ENCODE measurements at places on chromosomes 11 and 22.

- no peak for ATAC-seq
Observed at GRCh38 chr11:125398994-125399640, 96.9 kb downstream of the FEZ1 start.

GRCh38 chr11:68008381-68009337 is 1.5 kb upstream of the ALDH3B1 start:
- ATAC-seq: no peak

DNA sequence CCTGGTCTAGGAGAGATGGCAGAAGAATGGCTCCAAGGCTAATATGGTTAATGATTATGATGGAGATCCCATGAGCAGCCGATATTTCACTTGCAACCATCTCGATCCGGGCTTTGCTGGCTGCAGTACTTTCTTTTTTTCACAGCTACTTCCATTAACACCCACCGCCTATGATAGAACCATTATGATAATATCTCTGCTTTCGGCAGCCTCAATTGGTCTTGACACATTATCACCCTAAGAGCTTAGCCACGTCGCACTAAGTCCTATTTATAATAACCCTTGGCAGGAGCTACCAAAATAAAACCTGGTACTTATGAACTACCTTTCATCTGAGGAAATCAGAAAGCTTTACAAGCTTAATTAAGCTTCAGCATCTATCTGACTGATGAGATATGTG is 7.6 kb upstream of the FJX1 start:
- no peak for ATAC-seq

DNA sequence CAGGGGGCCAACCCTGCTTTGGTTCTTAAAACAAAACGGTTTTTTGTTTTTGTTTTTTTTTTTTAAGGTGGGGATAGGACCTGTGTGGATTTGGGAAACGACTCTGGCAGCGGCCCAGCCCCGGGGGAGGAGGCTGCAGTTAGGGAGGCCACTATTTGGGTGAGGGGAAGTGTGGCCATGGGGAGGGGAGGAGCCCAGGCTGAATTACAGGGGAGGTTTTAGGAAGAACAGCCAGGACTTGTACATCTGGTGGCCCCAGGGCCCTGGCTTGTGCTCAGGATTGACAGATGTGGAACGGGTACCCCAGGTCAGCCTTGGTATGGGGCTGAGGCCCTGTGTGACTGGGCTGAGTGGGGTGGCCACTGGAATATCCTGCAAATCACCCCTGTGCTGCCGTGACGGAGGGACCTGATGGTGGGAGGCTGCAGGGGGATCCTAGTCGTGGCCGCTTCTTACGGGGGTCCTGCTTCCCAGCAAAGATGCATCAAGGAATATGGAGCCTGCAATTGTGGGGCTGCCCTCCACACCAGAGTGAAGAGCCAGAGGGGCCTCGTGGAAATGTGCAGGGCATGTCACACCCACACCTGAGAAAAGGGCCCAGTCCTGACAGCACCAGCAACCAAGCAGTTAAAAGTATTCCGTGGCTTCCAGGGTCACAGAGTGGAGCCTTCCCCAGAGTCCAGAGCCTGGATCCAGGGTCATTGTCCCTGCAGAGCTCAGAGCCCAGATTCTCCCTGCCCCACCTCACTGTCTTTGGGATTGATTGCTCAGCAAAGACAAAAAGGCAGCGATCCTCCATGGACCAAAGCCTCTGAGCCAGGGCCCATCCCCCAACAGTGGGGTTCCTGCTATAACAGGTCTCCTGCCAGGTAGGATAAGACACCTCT is 55.2 kb upstream of the WNT7B start:
- ATAC-seq: no peak

- peak; percentile 24 for ATAC-seq
Observed at GRCh38 chr11:134120921-134121526, 52.2 kb downstream of the JAM3 start.

DNA sequence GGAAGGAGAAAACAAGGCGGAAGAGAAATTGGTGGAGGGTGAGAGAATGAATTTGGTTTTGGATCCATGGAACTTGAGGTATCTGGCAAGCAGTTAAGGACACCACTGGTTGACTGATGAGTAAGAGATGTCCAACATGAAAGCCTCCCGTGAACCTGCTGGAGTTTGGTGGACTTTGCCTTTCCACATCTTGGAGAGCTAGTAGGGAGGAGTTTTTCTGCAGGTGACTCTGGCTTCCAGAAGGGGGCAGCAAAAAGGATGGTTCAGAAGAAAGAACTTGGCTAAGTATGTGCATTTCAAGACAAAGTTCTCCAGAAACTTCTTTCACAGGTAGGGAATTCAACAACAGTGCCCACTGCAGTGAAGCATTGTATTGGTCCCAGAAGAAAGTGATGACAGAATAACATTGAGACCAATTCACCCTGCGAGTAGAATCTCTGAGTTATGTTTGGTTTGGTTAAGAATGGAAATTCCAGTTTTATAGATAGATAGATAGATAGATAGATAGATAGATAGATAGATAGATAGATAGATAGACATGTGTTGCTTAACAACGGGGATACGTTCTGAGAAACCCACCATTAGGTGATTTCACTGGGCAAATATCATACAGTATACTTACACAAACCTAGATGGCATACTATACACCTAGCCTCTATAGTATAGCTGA is 28.5 kb downstream of the DCDC1 start:
- no peak for ATAC-seq

GRCh38 chr11:93361435-93361834 is 30.9 kb downstream of the DEUP1 start:
- ATAC-seq: no peak

GRCh38 chr11:134502153-134502550 is 90.1 kb upstream of the B3GAT1 start:
- ATAC-seq: no peak

DNA sequence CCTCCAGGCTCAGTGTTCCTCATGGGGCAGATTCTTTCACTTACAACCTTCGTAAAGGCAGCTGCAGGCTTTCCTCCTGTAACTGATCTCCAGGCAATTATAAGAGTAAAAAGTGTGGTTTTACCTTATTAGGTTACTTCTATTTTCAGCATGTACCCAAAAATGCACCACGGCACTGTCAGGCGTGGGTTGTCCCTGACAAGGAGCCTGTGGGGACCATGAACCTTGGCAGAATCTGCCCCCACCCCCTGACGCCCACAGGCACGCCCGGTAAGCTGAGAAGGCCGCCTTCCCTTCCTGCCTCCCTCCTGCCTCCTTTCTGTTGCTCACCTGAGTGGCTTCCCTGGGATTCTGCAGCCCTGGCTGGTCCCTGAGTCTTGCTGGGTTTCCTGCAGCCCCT is 1383.3 kb downstream of the TBC1D22A start:
- no peak for ATAC-seq

DNA sequence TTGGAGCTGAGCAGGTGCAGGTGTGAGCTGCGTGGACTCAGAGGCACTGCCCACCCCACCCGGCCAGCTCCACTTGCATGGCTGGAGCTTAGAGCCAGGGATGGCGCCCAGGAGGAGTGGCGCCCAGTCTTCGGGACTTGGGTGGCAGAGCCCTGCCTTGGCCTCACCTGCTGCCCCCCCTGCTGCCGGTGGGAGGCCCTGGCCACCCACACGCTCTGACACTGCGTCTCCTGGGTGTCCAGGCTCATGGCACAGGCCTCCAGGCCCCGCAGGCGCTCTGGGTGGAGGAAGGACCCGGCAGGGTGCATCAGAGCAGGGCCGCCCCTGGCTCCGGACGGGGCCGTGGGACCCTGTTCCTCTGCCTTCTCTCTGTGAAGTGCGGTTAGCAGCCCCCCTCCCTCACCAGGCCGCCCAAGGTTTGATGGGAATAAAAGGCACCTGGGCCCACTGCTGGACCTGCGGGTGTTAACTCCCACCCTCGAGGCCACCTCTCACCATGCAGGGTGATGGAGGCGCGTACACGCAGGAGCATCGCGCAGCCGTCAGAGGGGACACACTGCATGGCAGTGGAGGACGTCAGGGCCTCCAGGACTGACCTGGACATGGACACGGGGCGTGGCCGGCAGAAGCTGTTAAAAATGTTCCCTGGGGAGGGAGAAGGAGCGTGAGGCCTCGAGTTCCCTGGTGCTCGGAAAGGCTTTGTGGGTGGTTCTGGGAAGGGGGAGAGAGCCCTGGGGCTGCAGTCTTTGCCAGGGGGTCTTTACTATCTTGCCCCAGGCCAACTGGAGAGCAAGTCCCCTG is 11.8 kb downstream of the IL17REL start:
- ATAC-seq: no peak

DNA sequence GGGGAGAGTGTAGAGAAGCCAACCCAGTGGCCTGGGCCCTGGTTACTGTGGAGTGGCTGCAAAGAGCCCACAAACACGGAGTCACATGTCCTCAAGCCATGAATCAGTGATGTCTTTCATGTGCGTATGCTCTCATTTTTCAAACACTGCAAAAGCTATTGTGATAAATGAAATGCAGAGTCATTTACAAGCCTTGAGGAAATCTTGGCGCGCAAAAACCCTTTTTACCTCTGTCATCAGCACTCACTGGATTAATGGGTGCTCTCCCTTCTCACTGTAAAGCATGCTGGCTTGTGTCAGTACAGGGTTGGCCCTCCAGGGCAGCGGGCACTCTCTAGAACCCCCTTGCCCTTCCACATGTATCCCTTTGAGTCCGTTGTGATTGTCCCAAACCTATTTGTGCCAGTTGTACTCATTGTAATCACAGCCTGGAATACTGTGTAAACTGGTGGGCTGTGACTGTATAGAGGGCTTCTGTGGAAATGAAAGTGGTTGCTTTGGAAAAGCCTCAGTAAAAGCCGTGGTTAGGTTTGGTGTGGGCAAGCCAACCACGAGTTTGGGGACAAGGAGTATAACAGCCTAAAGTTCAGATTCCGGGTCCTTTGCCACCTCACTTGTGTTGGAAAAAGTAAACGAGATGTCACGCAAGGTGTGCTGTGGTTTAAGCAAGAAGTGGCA is 10.4 kb downstream of the GNAZ start:
- no peak for ATAC-seq

DNA sequence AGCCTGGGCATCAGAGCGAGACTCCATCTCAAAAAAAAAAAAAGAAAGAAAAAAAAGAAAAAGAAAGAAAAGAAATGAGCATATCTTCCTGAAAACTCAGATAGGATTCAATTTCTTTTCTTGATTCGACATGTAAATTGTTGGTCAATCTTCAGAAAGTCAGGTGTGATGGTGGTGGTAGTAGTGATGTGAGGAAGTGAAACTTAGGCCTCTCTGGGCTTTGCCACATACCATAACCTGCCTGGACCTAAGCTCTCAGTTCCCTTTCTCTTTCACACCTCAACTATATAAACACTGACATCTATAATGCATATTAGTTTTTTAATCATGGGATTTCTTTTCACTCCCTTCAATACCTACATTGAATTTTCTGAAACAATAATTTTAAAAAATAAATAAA is 98.0 kb upstream of the TBCEL start:
- ATAC-seq: no peak

- no peak for ATAC-seq
Observed at GRCh38 chr11:44906649-44907048, 44.0 kb downstream of the TP53I11 start.

DNA sequence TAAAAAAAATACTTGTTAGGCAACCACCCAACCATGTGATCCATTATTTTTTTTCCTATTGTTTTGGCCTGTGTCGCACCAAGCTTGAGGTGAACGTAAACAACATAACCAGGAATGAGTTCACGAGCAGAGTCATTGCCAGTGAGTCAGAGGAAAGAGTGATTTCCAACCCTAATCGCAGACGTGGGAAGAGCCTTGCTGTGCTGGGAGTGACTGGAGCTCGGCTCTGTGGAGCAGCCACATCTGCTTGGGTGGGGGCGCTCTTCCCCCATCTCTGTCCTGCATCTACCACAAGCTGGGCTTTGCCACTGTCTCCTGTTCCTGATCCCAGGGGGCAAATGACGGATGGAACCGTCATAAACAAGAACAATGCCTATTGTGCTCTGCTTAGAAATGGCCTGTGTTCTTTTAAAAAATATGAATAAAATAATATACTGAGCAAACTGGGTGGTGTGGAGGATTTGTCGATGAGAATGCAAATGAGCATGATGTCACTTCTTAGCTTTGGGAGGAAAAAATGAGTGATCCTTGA is 210.0 kb downstream of the KIRREL3 start:
- ATAC-seq: no peak

- ATAC-seq: no peak
Observed at GRCh38 chr11:504053-504993, 2.7 kb downstream of the RNH1 start.

DNA sequence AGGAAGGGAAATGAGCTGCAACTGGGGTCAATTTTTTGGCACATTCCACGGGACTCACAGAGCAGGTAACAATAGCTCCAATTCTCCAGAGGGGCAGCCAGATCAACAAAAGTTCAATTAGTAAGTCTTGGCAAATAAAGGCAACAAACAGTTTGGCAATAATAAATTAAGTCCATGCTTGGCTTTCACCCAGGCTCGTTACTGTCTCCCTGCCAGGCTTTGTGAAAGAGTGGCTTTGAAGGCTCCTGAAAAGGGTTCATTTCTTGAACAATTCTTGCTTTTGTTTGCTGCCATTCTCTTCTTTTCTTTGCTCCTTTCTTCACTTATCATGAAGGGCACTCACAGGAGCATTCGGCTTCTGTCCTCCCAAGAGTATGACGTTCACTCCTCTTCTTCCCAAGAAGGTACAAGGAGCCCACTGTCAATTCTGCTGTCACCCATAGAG is 123.3 kb downstream of the APIP start:
- ATAC-seq: no peak

GRCh38 chr11:111604392-111605009 is 2.3 kb downstream of the SIK2 start:
- no peak for ATAC-seq

- ATAC-seq: no peak
Observed at GRCh38 chr22:20181194-20181883, 30.5 kb upstream of the CCDC188 start.

GRCh38 chr11:12889243-12889642 is 119.9 kb upstream of the RASSF10 start:
- peak; percentile 66 for ATAC-seq

DNA sequence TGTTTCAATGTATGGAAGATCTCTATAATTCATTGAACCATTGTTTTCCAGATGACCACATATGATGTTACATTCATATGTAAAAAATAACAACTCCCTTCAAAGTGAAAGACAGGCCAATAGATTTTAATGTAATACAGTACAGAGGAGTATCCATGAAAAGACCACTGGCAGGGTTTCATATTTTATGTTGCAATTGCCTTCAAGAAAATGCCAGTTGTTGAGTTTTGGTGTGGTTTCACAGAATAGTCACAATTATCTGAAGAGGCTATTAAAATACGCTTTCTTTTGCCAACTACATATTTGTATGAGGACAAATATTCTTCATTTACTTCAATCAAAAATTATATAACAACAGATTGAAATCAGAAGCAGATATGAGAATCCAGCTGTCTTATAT is 14.3 kb downstream of the AMOTL1 start:
- no peak for ATAC-seq

Data from gastroesophageal sphincter (tissue), 4 donors.